ENCODE measurements at places on chromosomes 7 and 10.

DNA sequence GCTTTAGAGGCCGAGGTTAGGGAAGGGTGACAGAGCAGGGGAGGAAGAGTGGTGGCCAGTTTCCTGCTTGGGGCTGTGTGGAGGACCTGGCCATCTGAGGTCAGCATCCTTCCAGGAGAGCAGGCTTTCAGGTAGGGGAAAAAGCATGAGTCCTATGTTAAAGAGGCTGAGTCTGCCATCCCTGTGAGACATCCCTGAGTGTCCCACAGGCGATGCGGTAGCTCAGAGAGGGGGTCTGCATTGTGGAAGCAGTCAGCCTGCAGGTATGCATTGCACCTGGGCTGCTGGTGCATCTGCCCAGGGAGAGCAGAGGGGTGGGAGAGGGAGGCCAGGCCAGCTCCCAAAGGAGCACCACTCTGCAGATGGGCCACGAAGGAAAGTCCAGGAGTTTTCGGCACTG, 282.1 kb upstream of the ZNF32 start:
- DNase-seq: no peak

- DNase-seq: no peak
Observed at GRCh38 chr10:69739634-69740033, 62.1 kb upstream of the COL13A1 start.

- no peak for DNase-seq
Observed at GRCh38 chr7:32070406-32071360, at the start of gene PDE1C. TSS of gene PDE1C (minus strand) at chr7:32070407.

- no peak for DNase-seq
Observed at GRCh38 chr10:114048472-114048871, 4.8 kb downstream of the ADRB1 start.

GRCh38 chr10:57507788-57508187, 759.9 kb downstream of the IPMK start:
- no peak for DNase-seq

GRCh38 chr7:145293228-145293701, 457.4 kb upstream of the TPK1 start:
- no peak for DNase-seq

DNA sequence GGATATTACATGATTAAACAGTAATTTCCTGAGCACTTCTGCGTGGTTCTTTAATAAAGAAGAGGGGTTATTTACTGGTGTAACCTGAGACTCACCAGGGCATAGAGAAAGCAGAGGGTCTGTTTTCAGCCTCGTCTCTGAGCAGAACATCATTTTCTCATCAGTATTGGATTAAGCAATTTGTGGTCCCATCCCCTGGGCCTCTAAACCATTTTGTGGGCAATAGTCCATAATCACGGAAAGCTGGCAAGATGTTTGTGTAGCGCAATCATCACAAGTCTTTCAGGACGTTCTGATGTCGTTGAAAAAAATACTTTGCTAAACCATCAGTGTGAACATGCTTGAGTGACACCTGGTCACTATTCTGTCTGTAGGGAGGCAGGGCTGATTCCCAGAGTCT, 37.1 kb upstream of the SEC61G start:
- no peak for DNase-seq

GRCh38 chr7:107949443-107949935, 53.5 kb downstream of the LAMB1 start:
- no peak for DNase-seq

GRCh38 chr10:4786043-4786839, 39.8 kb upstream of the AKR1E2 start:
- no peak for DNase-seq

All from CD4-positive, alpha-beta T cell treated with Interleukin-1 beta for 1 hour (primary cell).